ENCODE measurements at places on chromosomes 7 and 10.

DNA sequence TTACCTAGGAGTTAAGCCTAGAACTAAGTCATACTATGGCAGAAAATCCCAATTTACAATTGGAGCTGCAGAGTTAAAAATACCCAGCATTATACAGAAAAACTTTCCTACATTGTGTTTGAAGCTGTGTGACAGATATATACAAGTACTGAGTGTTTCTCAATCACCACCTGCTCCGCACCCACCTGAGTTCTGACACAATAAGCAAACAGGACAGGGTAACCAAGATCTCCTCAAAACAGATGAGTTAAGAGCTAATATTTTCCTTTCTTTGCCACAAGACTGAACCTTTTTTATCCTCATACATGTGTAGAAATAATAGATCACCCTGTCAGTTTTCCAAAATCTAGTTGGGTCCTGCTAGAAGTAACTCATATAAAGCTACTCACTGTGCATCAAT is 186.3 kb downstream of the DOCK4 start:
- no peak for DNase-seq

GRCh38 chr10:8767591-8767990 is 713.1 kb downstream of the GATA3 start:
- DNase-seq, result peak; percentile 56

GRCh38 chr7:33706771-33707200 is 198.6 kb upstream of the BMPER start:
- DNase-seq, result no peak

DNA sequence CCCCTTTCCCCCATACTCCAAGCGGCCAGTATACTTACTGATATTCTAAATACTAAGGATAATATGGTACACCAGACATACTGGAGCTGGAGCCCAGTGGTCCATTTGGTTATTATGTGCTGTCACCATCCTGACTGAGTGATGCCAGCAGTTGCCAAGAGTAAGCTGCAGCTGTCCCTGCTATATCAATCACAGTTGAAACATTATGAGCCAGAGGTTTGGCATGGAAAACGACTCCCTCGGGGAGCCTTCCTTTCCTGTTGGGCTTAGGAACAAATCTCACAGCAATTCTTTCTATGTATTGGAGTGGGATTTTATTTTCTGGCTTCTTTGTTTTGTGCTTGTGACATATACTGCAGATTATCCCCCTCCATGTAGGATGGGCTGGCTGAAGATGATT is 32.6 kb downstream of the STRIP2 start:
- no peak for DNase-seq

GRCh38 chr10:1762076-1762475 is 24.8 kb upstream of the ADARB2 start:
- DNase-seq, result no peak

- DNase-seq, result no peak
Observed at GRCh38 chr10:19728376-19728775, 87.9 kb upstream of the PLXDC2 start.

DNA sequence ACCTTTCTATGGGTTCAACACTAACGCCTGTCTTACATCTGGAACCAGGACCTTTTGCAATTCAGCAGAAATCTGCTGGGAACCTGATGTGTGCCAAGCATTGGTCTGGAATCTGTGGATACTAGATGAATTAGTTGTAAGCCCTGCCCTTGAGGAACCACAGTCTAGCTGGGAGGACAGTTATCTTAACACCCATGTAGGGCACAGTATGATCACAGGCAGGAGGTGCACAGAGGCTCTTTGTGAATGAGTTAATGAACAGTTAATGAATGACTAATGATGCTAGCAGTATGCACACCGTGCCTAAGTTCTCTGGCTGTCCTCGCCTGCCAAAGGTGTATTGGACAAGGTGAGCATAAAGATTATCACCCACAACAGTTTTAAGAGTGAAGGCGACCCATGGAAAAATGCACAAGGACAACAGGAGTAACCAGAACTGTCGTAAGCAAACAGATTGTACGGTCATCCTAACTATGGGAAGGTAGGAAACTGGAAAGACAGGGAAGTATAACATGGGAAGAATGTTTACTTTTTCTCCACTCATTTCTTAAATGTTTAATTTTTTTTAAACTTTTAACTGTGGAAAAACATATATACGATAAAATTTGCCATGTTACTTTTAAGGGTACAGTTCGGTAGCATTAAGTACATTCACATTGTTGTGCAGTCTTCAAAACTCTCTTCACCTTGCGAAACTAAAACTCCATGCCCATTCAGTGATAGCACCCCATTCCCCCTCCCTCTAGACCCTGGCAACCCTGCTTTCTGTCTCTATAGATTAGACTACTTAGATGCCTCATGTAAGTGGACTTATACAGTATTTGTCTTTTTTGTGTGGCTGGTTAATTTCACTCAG is 139.9 kb downstream of the CXCL12 start:
- peak; percentile 38 for DNase-seq

GRCh38 chr10:89944138-89944537 is 242.7 kb downstream of the KIF20B start:
- no peak for DNase-seq

DNA sequence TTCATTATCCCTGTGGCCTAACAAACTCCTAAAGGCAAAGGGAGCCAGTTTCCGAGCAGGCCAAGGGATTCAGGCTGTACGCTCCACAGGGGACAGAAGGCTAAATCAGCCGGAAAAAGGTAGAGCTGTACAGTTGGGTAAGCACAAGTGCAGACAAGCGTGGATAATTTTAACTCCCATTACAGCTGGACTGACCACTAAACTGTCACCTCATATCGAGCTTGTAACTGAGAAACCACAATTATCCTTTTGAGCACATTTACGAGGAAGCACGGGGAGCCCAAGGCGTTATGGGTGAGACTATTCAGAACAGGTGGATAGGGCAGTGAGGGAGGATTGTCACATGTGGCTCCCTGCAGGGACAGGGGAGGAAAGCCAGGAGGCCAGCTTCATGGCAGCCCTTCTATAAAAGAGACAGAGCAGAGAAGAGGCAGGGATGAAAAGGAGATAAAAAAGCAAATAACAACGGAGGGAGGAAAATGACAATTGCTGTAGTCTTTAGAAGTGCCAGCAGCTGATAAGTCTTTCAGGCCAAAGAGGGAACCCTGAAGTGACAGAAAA is 288.0 kb downstream of the FGFR2 start:
- peak; percentile 48 for DNase-seq

DNA sequence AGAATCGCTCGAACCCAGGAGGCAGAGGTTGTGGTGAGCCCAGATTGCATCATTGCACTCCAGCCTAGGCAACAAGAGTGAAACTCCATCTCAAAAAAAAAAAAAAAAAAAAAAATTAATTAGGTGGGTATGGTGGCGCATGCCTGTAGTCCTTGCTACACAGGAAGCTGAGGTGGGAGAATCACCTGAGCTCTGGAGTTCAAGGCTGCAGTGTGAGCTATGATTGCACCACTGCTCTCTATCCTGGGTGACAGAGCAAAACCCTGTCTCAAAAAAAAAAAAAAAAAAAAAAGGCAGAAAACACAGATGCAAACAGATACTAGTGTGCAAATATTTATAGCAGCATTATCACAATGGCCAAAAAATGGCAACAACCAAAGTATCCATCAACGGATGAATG is 134.4 kb downstream of the RGS10 start:
- DNase-seq, result no peak

- DNase-seq, result no peak
Observed at GRCh38 chr7:46452561-46453135, 531.6 kb upstream of the IGFBP3 start.

Measured in mesendoderm (in vitro differentiated cells).